ENCODE measurements at places on chromosomes 1 and 21. TPM values are rescaled to one million over a fixed set of nuclear protein-coding genes. Genes with fewer than 3 reads are reported as not detected.

The FNBP1L gene
- 1.1 TPM for total RNA-seq

The TENT5C gene
- 4.1 TPM for total RNA-seq

The RGS16 gene
- 58.9 TPM for total RNA-seq

The ANKRD35 gene
- total RNA-seq = 1.0 TPM

The GIPC2 gene
- 0.35 TPM for total RNA-seq

The S100A5 gene
- total RNA-seq = 1.5 TPM

- H3K36me3 ChIP-seq = no peaks in the 10 kb centered on the region
- H3K27ac ChIP-seq = no peak overlapping the region
- no peak for DNase-seq
These were observed 569 bp downstream of the TRABD2B start for GRCh38 chr1:47996406-47997226.

DNA sequence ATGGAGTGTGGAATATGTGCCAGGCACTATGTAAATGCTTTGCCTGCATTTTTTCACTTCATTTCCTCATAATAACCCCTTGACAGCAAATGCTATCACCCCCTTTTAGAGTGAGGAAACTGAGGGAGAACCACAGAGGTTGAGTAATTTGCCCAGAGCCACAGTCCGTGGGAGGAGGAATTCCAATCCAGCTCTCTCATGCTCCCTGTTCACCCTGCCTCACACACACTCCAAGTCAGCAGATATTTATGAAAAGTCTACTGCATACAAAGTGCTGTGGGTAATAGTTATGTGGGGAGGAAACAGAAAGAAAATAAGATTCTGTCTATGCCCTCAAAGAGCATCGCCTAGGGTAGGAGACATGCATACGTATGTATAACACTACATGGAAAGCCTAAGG, 30.9 kb upstream of the RBM15 start:
- no peaks in the 10 kb centered on the region for H3K36me3 ChIP-seq
- no peak overlapping the region for H3K4me3 ChIP-seq
- H3K27me3 ChIP-seq = no peaks in the 10 kb centered on the region
- H3K27ac ChIP-seq = no peak overlapping the region

DNA sequence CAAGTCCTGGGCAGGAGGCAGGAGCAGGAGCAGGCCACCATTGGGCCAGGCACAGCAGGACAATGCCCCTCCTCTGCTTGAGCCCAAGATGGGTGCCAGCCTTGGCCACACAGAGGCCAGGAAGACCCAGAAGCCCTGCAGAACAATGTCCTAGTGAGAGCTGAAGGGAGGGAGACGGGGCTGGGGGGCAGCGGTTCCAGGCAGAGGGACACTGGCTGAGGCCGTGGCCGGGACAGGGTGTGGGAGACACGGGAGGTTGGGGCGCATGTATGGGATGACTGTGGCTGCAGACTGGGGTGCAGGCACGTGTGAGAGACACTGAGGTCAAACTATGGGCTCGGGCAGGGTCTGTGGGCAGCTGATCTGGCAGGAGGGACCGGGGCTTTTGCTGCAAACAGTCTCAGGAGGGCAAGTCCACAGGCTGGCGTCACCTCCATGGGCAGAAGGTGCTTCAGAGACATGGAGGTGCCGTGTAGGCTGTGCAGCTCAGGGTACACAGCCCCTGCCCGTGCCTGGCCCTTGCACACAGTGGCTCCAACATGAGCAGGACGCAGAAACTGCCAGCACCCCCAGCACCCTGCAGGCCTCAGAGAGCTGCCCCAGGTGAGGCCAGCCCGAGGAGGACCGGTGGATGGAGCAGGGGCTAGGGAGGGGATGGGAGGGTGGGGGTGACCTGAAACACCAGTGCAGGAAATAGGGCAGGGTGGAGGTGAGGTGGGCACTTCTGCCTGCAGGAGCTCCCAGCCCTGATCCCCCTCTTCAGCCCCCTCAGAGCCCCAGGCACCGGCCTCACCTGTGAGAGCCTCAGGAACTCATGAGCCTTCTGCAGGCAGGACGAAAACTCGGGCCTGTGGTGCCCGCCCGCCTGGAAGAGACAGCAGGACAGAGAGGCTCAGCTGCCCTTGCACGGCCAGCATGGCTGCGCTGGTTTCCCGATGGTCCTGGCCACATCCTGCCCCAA, 19.5 kb downstream of the LSS start:
- H3K27ac ChIP-seq = no peak overlapping the region
- H3K27me3 ChIP-seq = no peaks in the 10 kb centered on the region
- no peaks in the 10 kb centered on the region for H3K4me1 ChIP-seq
- H3K4me3 ChIP-seq = no peak overlapping the region
- peak; percentile 40 for DNase-seq

DNA sequence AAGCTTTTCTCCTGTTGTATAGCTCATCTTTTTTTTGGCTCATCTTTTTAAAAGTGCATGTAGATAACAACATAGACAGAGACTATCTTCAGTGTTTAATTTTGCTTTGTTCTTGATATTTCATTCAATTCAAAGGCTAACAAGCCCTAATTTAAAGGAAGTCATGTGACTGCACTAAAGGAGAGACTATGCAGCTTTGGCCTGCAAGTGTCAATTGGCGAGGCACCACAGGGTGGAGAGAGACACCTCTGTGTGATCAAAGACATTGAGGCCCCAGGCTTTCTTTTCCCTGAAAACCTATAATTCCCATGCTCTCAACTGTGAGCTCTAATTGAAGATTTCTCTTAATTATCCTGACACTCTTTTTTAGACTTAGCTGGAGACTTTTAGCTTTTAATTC, 53.6 kb downstream of the CHODL start:
- DNase-seq = no peak
- H3K27me3 ChIP-seq = no peaks in the 10 kb centered on the region
- no peaks in the 10 kb centered on the region for H3K36me3 ChIP-seq
- no peak overlapping the region for H3K27ac ChIP-seq

GRCh38 chr1:157364612-157365011, 187.7 kb downstream of the FCRL5 start:
- DNase-seq = no peak
- no peaks in the 10 kb centered on the region for H3K36me3 ChIP-seq
- H3K27ac ChIP-seq = no peak overlapping the region
- no peak overlapping the region for H3K4me3 ChIP-seq

GRCh38 chr1:153465811-153466636, 5.6 kb upstream of the S100A7 start:
- no peaks in the 10 kb centered on the region for H3K36me3 ChIP-seq
- no peak overlapping the region for H3K27ac ChIP-seq
- no peaks in the 10 kb centered on the region for H3K4me1 ChIP-seq

GRCh38 chr1:109884242-109884891, 26.3 kb upstream of the CSF1 start:
- H3K4me1 ChIP-seq = no peaks in the 10 kb centered on the region

DNA sequence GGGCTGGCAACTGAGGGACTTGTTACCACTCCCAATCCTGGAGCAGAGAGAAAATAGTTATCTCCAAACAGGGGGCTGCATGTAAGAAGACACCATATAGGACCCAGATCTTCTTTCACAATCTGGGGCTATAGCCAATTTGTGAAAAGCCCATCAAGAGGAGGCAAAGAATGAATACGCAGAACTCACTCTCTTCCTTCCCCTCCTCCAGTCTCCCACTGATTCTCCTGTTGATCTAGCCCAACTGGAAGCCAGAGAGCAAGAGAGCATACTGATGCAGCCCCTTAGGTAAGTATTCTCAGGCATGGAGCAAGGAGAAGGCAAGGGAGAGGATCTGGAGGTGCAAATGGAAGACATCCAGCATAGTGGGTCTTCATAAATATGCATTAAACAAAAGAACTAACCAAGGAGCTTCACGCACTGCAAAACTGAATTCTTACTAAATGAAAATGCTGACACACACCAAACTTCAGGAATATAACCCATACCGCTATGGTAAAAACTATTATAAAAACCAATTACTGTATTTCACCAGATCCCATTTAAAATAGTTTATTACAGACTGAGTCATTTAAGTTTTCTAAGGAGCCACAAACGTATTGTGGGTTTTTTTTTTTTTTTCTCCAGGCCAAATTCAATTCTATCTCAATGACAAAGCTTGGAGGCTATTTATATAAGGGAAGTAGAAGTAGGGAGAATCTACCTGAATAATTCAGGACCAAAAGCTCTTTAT, 15.5 kb upstream of the HMGB4 start:
- DNase-seq = no peak
- no peaks in the 10 kb centered on the region for H3K27me3 ChIP-seq
- H3K27ac ChIP-seq = no peak overlapping the region
- H3K4me3 ChIP-seq = no peak overlapping the region
- no peaks in the 10 kb centered on the region for H3K4me1 ChIP-seq
- H3K36me3 ChIP-seq = no peaks in the 10 kb centered on the region

DNA sequence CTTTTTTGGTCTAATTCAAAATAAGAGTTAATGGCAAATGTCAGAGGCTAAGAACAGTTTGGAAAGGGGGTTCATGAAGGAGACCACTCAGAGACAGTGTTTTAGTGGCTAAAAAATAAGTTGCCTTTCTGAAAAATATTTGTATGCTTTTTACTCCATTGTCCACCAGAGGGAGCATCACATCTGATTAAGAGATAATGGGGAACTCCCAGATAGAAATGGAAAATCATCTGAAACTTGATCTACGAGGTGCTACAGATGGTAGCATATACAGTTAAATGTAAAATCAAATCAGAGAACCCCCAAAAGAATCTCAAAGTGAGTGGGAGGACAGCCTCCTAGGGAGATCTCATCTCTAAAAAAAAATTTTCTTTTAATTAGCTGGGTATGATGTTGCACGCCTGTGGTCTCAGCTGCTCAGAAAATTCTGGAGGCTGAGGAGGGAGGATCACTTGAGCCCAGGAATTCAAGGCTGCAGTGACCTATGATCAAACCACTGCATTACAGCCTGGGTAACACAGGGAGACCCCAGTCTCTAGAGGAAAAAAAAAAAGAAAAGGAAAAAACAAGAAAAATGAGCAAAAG, 9.7 kb downstream of the SMYD3 start:
- H3K27me3 ChIP-seq = no peaks in the 10 kb centered on the region
- no peak overlapping the region for H3K4me3 ChIP-seq
- DNase-seq = peak; percentile 59
- H3K4me1 ChIP-seq = no peaks in the 10 kb centered on the region

DNA sequence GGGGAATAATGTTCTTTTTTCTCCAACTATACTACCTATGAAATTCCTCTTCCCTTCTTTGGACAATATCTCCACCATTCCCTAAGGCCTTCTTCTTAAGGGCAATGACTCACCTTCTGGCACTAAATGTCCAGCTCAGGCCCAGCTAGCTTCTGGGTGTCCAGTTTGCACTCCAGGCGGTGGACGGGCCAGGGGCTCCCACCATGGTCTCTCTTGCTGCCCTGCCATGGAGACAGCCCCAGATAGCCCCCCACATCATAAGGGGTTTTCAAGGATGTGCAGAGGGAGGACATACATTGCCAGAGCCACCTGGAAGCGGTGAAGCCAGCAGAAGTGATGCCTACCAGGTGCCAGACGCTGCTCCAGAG, 43.8 kb downstream of the C1orf198 start:
- DNase-seq = no peak
- no peak overlapping the region for H3K27ac ChIP-seq
- H3K36me3 ChIP-seq = no peaks in the 10 kb centered on the region
- no peaks in the 10 kb centered on the region for H3K4me1 ChIP-seq

DNA sequence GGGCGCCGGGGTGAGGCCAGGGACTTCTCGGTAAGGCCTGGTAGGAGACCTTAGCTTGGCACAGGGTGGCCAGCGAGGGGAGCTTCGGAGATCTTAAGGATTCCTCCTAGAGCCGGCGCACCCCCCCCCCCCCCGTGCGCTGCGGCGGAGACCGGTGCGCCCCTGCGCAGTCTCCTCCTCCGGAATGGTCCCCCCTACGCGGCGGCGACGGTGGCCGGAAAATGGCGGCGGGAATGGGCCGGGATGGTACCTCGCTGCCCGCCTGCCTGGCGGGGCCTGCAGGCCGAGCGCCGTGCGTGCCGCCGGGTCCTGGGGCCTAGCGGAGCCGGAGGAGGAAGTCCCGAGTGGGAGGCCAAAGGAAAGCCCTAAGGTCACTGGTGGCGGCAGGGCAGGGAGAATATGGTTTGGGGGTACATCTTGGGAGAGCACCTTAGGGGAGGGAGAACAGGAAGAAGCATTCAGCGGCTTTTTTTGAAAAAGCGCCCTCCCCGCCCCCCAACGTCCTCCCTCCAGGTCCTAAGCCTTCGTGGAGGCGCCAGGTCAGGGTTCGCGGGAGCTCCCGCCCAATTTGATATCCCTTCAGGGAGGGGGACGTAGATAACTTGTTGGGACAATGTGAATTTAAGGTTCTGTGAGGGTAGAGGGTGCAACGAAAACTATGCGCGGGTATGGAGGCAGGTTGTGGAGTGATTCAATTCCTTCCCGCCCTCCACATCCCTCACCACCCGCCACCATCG, 429 bp downstream of the SRRM1 start:
- H3K36me3 ChIP-seq = peaks cover 31% of the 10 kb centered on the region
- no peaks in the 10 kb centered on the region for H3K27me3 ChIP-seq
- H3K27ac ChIP-seq = peak overlapping the region; percentile 81
- peaks cover 29% of the 10 kb centered on the region for H3K4me1 ChIP-seq
